Smooth muscle cell of the brain vasculature (primary cell): ENCODE measurements at places on chromosomes 6 and 20.

GRCh38 chr20:36860339-36860738 is 15.6 kb upstream of the TLDC2 start:
- no peak for DNase-seq

DNA sequence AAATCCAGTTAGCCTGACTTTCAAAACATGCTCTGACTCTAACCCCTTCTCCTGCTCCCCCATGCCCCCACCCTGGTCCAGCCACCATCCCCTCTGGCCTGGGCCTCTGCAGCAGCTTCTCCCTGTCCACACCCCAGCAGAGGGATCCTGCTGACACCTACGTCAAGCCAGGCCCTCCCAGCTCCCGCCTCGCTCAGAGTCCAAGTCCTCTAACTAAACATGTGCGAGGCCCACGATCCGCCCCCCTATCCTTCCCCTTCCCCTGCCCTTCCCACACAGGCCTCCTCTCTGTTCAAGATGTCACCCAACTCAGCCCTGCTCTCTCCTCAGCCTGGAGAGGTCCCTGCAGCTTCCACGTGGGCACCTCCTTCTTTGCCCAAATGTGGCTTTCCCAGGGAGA is 33.7 kb downstream of the NFATC2 start:
- DNase-seq, result no peak

GRCh38 chr6:101125380-101125971 is 244.3 kb upstream of the ASCC3 start:
- DNase-seq, result no peak

- no peak for DNase-seq
Observed at GRCh38 chr20:48336597-48336996, 491.2 kb downstream of the PREX1 start.

DNA sequence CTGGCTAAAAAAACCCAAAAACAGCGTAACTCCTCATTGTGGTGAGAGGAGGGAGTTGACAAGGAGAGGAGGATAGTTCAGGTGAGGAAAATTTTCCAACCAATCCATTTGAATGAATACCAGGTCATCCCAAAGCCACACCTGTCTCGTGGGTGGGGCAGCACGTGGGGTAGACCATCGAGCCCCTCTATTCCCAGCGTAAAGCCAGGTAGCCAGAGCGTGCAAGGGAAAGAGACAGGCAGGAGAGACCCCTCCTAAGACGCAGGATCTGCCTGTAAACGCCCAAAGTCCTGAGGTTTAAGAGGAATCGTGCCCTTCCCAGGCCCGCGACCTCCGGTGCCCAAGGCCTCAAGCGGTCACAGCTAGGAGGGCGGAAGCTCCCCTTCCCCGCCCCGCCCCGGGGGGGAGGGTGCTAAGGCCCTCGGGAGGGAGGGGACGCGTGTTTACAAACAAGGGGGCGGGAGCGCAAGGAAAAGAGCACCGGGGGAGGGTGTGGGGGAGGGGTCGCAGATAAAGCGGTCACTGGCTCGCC is 712 bp downstream of the RXRB start:
- DNase-seq, result no peak

GRCh38 chr20:64212755-64213154 is 42.8 kb upstream of the PCMTD2 start:
- DNase-seq, result no peak

DNA sequence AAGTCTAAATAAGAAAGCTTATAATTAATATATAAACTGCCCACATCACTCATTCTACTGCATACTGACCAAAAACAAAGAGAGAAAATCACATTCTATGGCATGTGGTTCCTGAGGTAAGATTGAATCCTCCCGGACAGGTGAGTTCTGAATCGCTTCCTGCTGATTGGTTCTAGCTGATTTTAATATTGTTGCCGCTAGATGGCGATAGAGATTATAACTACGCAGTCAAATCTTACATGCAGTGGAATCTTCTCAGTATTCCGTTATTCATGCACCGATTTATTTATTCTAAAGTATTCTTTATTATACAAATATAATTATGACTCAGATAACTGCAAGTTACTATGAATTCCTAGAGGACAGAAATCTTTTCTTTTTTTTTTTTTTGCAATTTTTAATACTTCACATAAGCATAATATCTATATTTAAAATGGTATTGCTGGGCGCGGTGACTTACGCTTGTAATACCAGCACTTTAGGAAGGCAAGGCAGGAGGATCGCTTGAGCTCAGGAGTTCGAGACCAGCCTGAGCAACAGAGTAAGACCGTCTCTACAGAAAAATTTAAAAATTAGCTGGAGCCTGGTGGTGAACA is 24.2 kb upstream of the TMX4 start:
- peak; percentile 9 for DNase-seq

GRCh38 chr20:210809-211502 is 16.1 kb upstream of the DEFB129 start:
- DNase-seq, result no peak

- DNase-seq, result no peak
Observed at GRCh38 chr20:35908007-35908406, 46.3 kb downstream of the SCAND1 start.

DNA sequence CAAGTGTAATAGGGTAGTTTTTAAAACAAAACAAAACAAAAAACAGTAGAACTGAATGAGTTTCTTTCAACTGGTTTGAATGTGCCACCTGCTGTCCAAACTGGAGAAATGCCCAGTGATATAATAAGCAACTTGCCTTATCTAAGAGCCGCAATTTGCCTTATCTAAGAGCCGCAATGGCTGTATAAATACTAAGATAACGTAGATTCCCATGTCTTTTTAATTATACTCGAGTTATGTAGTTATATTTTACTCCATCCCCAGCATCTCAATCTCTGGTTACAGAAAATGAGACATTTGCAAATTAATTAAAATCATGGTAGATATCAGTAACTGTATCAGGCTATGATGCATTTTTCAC is 67.2 kb downstream of the RPP40 start:
- DNase-seq, result peak; percentile 31

DNA sequence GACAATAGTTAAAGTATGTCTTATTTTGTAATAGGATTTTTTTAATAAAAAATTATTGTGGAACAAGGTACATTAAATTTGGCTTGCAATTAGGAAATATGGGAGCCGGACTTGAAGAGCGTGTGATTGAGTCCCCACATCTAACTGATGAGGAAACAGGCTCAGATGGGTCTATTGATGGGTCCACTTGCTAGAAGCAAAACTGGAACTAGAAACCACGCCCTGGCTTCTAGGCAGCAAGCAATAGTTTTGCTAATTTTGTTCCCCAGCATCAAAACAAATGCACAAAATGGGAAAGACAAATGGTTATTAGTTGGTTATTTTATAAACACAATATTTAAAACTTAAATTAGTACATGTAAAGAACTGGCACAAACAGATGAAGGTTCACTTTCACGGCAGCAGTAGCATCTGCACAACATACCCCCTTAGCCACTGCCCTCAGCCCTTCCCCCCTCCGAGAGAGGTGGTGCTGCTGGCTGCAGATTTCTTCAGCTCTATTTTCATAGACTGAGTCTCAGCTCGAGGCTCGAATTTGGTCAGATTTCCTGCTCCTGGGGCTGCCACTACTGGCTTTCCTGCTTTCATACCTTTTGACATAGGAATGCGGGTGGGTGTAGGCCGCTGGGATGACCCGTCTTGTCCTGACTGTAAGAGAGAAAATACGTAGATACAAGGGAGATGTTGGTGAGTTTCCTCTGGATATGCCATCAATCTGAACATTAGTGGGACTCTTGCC is 23.8 kb upstream of the TMEM30A start:
- DNase-seq, result no peak
